ENCODE measurements at places on chromosomes 6 and 20. TPM values are rescaled to one million over a fixed set of nuclear protein-coding genes. Genes with fewer than 3 reads are reported as not detected.

The MGME1 gene
- total RNA-seq = 5.7 TPM

The MAS1 gene
- not detected for total RNA-seq

The NT5DC1 gene
- 50.4 TPM for total RNA-seq

The OGFRL1 gene
- 2.3 TPM for total RNA-seq

The KHDC1 gene
- total RNA-seq = not detected

The MTFR2 gene
- not detected for total RNA-seq

The NKX2-2 gene
- total RNA-seq = not detected

DNA sequence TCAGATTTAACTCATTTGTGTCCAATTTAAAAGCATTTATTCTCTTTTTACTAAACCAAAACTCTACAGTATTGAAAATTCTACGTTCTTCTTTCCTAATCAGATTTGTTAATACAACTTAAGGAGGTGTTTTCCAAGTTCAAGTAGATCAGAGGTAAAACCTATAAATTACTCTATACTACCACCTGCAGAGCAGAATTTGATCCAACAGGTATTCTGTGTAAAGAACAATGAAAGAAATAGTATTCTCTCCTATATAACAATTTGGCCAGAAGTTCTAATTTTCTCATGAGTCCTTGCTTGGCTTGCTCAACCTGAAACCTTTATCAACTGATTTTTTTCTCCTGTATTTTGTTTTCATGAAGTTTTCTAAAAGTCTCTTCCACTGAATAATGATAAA is 28.5 kb upstream of the DST start:
- DNase-seq = no peak

GRCh38 chr6:14743474-14744211 is 502.2 kb upstream of the JARID2 start:
- DNase-seq = no peak

GRCh38 chr6:21341910-21342309 is 251.6 kb upstream of the SOX4 start:
- DNase-seq = no peak

DNA sequence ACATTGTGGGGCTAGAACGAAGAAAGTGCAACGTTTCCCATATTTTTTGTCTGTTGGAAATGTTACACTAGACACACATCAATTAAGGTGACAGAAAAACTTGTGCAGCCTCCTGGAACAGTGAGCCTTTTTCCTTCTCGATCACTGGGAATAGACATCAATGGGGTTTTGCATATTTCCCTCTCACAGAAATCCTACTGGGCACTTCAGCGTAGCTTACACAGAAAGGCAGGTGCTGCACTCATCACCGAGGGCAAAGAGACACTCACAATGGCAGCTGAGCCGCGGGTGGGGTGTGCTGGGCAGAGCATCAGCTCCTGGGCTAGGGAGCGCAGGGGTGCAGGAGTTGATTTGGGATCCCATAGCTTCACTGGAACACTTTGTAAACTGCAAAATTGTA is 64.5 kb downstream of the THBS2 start:
- no peak for DNase-seq

DNA sequence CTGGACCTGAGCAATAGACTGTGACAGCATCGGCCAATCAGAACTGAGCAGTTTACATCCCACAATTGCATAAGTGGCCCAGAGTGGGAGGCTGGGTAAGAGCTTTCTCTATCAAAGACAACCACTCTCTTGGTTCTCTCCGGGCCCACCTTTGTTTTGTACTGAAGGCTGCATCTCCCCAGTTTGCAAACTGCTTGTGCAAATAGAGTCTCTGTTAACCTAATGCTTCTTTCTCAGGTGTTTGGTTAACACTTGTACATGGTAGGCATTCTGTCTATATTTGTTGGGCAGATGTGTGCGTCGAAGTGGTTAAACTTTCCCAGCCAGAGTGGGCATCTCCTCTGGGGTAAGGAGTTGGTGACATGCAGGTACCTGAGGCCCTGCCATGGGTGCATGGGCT is 177.1 kb downstream of the CDH26 start:
- no peak for DNase-seq

DNA sequence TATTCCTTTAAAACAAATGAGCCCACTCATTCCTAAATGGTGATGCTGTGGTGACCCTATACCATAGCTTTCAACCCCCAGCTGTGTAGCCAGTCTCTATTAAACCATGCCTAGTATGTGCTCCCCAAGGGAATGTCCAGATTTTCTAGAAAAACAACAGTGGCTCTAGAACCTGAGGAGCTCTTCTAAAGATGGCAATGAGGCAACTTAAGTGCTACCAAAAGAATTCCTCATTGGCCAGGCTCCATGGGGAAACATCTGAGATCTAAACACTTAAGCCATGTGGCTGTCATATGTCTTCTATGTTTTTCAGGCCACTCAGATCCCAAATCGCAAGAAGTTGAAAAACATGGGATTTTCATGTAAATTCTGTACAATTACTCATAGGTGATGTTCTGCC is 191.0 kb downstream of the TPBG start:
- DNase-seq = no peak

- DNase-seq = no peak
Measured at GRCh38 chr6:145887969-145888368, 73.4 kb upstream of the FBXO30 start.

- no peak for DNase-seq
Measured at GRCh38 chr6:112180095-112180820, 74.1 kb downstream of the LAMA4 start.

DNA sequence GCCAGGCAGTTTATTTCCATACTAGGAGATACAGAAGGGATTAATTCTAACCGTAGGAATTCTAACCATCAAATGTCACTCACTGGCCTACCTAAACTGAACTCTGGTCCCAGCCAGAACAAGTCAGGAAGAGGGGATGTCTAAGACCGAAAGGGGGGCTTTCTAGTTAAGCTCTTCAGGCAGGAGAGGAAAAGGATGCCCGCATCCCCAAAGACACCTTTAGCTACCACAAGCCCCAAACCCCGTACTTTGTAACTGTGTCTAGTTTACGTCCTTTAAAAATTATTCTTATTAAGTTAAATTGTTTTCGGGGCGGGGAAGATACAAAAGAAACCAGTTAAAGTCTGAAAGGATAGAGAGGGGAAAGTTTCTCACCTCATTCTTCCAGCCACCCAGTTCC is 1.2 kb upstream of the ZNF76 start:
- DNase-seq = no peak

- DNase-seq = no peak
Measured at GRCh38 chr6:106964954-106965353, 9.6 kb downstream of the CD24 start.

DNA sequence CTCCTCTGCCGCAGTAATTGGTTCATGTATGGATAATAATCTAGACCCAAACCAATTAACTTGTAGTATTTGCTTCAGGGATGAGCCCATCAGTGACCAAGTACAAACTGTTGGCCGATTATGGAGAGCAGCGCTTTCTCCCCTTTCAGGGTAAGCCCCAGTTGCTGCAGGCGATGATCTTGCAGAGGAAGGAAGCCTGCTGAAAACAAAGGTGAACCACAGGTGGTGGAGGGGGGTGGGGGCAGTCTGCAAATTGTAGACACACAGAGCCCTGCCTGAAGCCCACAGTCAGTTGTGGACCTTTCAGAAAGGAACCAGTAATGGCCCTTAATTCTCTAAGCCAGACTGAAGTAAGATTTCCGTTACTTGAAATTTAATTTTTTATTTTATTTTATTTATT is 167.9 kb upstream of the JARID2 start:
- no peak for DNase-seq

Measured in left lobe of liver (tissue), 2 donors.